Kidney (tissue), 22 donors: ENCODE measurements at places on chromosomes 7 and 10.

GRCh38 chr10:16565604-16566003 lies 43.9 kb upstream of the C1QL3 start:
- DNase-seq: no peak

GRCh38 chr7:55255496-55256445 lies 109.4 kb upstream of the LANCL2 start:
- DNase-seq: peak; percentile 93

DNA sequence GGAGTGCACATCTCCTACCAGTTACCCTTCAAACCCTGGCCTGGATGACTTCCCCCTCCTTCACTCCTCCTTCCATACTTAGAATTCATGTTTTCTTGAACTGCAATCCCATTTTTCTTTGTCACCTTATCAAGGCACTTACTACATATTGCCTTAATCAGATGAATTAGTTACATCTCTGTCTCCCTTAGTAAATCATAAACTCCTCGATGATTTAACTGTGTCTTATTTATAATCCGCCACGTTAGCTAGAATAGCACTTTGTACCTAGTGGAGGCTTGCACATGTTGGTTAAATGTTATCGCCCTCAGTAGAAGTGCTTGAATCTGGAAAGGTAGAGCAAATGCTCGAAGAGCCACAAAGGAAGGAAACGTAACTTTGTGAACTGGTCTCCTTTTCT lies 94.7 kb upstream of the RAB11FIP2 start:
- no peak for DNase-seq

DNA sequence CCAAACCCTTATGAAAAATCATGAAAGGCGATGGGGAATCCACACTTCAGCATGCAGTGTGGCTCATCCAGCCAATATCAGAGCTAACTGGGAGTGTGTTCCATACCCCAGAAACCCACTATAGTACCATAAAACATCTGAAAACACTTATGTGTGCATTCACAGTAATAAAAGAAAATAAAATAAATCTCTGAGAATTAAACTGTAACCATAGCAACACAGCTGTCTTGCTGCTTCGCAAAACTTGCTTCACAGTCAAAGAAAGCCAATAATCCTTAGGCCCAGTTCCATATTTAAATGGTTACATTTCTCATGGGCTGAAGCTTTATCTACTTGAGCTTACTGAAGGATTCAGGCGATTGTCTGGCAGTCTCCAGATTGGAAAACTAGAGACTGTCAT lies 19.9 kb upstream of the POLR1F start:
- DNase-seq: no peak

- DNase-seq: no peak
Measured at GRCh38 chr10:72174297-72174662, 41.5 kb upstream of the ANAPC16 start.

GRCh38 chr10:90435296-90435695 lies 422.5 kb downstream of the HTR7 start:
- DNase-seq: no peak
